ENCODE measurements at places on chromosomes 5 and 9.

DNA sequence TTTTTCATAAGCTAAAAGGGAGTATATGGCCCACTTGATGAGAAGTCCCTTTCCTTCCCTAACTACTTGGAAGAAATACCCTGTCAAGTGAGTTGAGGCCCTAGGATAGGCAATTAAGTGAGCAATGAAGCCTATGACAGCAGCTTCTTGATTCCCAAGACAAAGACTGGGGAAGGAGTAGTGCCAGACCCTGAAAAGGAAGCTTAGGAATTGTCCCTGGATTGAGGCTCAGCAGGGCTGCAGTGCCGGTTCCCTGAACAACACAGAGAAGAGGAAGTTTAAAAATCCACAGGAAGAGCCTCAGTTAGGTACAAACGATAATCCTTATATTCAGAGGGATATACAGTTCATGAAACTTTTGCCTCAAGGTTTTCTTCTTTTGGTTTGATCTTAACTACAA is 61.8 kb upstream of the RAD23B start:
- no peak for DNase-seq

GRCh38 chr5:92780057-92780456 is 801.0 kb downstream of the NR2F1-AS1 start:
- no peak for DNase-seq

DNA sequence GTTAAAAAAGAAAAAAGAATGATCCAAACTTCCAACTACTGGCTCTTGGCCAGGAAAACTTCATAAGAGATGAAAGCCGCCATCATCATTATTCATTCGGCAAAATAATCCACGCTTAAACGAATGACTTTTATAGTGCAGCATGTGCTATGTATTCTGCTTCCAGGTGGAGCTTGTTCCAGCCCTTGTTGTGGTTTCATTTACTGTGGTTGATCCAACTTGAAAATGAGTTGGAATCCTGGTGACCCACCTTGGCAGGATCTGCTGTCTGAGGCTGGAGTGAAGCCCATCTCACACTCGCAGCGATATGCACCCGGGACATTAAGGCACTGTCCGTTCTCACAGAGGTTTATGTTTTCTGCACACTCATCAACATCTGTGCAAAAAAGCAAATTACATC is 209.6 kb downstream of the FBN2 start:
- DNase-seq: no peak

- DNase-seq: no peak
These were observed 3.6 kb upstream of the ZNF131 start for GRCh38 chr5:43117092-43117491.

DNA sequence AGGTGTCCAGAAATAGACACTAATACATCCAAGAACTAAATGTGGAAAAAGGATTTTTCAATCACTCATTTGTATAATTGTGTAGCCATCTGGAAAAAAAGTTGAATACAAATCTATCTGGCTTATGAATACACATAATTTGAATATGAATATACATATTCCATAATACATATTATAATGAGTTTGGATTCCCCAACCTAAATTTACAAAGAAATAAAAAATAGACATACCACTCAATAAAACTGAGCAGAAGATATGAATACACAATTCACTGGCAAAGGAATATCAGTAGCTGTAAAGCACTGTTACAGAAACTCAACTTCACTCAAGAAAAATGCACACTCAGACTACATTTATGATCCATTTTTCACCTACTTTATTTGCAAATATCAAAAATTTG is 121.9 kb upstream of the EDIL3 start:
- no peak for DNase-seq

GRCh38 chr9:76911971-76912370 is 6.1 kb upstream of the PRUNE2 start:
- DNase-seq: no peak

GRCh38 chr9:130117816-130118632 is 54.2 kb upstream of the NCS1 start:
- no peak for DNase-seq

GRCh38 chr9:27528076-27528885 is 1.3 kb downstream of the MOB3B start:
- peak; percentile 86 for DNase-seq

DNA sequence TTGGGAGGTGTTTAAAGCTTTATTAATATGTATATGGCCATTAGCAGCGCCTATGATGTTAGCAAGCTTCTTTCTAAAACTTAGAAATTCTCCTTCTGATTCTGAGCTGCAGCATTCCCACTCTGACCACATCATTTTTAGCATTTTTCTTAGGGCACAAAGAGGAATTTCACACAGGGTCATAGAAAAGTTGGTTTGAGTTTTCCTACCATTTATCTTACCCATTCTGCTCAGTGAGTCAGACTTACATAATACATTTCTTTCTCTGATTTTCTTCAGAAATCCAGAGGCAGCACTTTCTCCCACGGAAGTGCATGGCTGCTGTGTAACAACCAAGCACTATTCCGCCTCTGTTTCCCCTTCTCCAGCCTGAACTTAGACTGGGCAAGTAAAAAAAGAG is 246.6 kb downstream of the ARL15 start:
- DNase-seq: no peak

GRCh38 chr5:131163276-131164119 is 1.6 kb downstream of the HINT1 start:
- no peak for DNase-seq

GRCh38 chr5:158881091-158881880 is 218.4 kb downstream of the EBF1 start:
- no peak for DNase-seq

- DNase-seq: no peak
These were observed 276.9 kb downstream of the CDH9 start for GRCh38 chr5:26761446-26761845.

Measured in type B pancreatic cell (in vitro differentiated cells).